ENCODE measurements at places on chromosomes 11 and 22. TPM values are rescaled to one million over a fixed set of nuclear protein-coding genes. Genes with fewer than 3 reads are reported as not detected.

The MOV10L1 gene
- total RNA-seq, result 0.10 TPM

The TBX1 gene
- total RNA-seq, result 91.7 TPM

The OVCH2 gene
- total RNA-seq, result not detected

The EMID1 gene
- 1.1 TPM for total RNA-seq

The RPS6KB2 gene
- 68.5 TPM for total RNA-seq

The GAB4 gene
- total RNA-seq, result not detected

The SCUBE1 gene
- total RNA-seq, result not detected

The PIM3 gene
- total RNA-seq, result 58.2 TPM

The TBX10 gene
- total RNA-seq, result not detected

The OR5L1 gene
- not detected for total RNA-seq

The SLC22A8 gene
- not detected for total RNA-seq

The MAP6 gene
- total RNA-seq, result 0.21 TPM

- DNase-seq, result no peak
Measured at GRCh38 chr22:33772745-33773144, 147.5 kb downstream of the LARGE1 start.

- no peak for DNase-seq
Measured at GRCh38 chr11:68146704-68147474, 25.7 kb upstream of the CHKA start.

DNA sequence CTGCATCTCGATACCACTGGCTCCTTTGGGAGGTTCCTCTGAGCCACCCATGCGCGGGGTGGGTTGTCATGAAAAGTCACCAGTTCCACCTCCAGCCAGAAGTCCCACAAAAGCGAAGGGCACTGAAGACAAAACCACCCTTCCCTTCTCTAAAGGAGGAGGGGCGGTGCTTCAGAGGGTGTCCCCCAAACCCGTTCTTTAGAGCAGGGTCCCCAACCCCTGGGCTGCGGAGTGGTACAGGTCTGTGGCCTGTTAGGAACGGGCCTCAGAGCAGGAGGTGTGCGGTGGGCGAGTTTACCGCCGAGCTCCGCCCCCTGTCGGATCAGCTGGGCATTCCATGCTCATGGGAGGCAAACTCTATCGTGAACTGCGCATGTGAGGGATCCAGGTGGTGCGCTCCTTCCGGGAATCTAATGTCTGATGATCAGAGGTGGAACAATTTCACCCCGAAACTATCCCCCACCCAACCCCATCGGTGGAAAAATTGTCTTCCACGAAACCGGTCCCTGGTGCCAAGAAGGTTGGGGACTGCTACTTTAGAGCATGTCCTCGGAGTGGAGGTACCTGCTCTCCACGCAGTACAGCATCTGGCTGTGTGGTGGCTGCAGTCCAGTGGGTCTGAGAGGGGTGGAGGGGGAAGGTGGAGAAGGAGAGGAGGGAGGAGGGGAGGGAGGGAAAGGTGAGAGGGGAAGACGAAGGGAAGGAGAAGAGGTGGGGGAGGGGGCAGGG is 72.9 kb upstream of the SEPTIN5 start:
- DNase-seq, result no peak

- no peak for DNase-seq
Measured at GRCh38 chr22:22863001-22863400, 24.6 kb upstream of the IGLL5 start.

DNA sequence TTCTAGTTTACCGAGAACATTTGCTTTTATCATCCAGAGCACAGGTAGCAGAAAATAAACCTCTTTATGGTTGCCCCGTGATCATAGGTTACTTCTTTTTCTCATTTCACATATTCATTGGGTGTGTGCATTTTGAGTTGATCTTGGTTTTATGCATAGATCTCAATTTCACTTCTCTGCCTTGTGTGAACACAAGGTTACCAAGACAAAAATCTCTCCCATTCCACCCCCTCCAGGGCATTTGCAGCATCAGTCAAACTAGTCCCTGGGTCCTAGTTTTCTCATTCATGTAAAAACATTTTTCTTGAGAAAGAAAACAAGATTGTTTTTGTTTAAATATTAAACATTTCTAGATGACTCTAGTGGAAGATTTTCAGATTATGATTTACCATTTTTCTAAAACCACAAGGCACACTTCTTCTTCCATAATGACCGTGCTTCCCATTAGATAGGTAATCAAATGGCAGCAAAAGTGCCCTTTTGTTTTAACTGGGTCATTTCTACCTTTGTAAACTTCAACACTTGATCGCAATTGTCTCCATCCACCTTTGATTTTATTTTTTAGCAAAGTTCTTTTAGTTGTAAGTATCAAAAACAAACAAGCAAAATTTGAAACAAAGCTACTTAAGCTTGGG is 526.6 kb upstream of the CADM1 start:
- DNase-seq, result no peak

DNA sequence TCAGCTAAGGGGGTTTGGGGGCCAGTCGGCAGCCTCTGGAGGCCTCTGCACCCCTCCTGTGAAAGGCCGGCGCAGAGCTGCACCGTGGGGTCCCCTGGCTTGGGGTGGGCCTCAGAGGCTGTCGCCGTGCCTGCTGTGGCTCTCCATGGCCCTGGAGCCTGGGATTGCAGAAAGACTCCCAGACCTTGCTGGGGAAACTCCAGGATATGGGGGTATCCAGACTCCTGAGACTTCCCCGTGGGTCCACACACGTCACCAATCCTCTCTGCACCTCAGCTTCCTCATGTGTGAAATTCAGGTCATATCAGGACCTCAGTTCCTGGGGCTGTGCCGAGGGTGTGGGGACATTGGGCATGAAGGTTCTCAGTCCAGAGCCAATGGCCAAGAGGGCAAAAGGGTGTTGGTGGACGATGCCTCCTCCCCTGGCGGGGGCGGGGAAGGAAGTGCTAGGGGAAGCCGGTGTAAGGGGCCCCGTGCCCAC is 97.1 kb downstream of the KCNQ1 start:
- DNase-seq, result no peak

GRCh38 chr11:7596975-7597391 is 76.3 kb downstream of the CYB5R2 start:
- DNase-seq, result no peak

- DNase-seq, result no peak
Measured at GRCh38 chr11:132535830-132536229, 996.5 kb downstream of the OPCML start.

- no peak for DNase-seq
Measured at GRCh38 chr11:1600626-1601025, 2.5 kb upstream of the KRTAP5-2 start.

DNA sequence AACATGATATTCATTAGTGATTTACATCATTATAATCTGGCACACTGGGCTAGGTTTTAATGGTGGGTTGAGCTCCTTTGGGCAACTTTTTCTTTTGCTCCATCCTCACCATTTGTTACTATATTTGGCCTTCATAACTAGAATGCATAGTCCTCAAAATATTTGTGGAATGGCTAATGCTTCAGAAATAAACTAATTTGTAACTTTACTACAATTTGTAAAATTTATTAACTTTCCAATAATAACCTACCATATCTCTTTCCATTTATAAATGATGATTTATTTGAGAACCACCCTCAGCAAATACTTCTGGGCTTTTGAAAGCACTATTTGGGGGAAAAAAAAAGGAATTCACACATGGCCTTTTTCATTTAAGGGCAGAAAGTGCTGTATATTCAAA is 79.7 kb downstream of the LARGE2 start:
- DNase-seq, result no peak

GRCh38 chr11:87203907-87204602 is 166.3 kb downstream of the TMEM135 start:
- no peak for DNase-seq

GRCh38 chr22:23077627-23078461 is 7.5 kb downstream of the GNAZ start:
- no peak for DNase-seq

Data from Panc1 (cell line).